T-helper 2 cell treated with Interferon-gamma antibody and Interleukin-4, amounts not matched to agents 5 μg/mL and 100 μg/mL, for 36 hours (primary cell): ENCODE measurements at places on chromosomes 12 and 14.

DNA sequence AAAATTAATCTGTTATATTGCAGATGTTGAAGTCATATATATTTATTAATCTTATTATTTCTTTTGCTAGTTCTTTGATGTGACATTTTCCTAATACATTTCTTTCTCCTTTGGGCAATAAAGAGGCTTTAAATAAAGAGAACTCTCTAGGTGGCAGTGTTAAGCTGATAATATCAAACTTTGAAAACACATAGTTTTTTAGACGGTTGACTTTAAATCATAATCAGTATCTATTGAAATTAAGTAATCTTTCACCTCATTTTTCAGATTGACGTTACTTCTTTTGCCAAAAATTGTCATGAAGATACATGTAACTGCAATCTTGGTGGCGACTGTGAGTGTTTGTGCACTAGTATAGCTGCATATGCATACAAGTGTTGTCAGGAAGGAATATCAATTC is 130.8 kb upstream of the PTPRQ start:
- no peak for DNase-seq

GRCh38 chr12:69689638-69690037 is 9.5 kb downstream of the BEST3 start:
- no peak for DNase-seq

DNA sequence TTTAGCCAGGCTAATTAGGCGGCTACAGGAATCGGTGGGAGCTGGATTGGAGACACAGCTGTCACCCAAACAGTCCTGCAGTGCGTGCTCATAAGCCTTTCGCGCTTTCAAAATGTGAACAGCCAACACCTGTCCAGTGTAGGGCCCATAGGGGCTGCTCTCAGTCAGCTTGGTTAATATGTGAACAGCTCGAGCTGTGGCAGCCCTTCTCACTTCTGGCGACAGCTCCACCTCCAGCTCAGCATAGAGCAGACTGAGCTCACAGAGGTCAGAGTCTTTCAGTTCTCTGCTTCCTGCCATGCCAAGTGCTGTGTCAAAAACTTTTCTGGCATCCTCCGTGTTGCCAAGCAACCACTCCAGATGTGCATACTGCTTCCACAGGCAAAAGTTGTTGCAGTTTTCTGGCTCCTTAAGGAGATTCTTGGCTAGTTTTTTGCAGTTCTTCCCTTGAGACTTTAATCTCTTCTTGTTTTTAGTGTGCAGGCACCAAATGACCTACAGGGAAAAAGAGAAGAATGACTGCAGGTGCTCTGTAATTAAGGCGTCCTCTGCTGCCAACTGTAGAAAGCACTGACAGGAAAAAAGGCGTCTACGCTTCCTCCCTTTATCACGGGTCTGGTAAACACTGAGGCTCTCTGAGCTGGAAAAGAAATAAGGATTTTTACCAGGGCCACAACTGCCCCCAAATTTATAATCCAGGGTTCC is 32.5 kb downstream of the PSMC1 start:
- DNase-seq, result no peak

DNA sequence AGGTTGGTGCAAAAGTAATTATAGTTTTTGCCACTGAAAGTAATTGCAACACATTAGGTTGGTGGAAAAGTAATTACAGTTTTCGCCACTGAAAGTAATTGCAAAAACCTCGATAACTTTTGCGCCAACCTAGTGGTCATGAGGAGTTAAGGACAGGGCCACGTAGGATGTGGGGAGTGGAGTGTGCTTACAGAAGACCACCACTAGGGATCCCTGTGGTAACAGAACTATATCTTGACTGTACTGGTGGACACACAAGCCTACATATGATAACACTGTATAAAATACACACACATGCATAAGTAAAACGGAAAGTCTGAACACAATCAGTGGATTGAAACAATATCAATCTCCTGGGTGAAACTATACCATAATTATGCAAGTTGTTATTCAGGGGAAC is 187.4 kb upstream of the ABCD2 start:
- DNase-seq, result no peak

DNA sequence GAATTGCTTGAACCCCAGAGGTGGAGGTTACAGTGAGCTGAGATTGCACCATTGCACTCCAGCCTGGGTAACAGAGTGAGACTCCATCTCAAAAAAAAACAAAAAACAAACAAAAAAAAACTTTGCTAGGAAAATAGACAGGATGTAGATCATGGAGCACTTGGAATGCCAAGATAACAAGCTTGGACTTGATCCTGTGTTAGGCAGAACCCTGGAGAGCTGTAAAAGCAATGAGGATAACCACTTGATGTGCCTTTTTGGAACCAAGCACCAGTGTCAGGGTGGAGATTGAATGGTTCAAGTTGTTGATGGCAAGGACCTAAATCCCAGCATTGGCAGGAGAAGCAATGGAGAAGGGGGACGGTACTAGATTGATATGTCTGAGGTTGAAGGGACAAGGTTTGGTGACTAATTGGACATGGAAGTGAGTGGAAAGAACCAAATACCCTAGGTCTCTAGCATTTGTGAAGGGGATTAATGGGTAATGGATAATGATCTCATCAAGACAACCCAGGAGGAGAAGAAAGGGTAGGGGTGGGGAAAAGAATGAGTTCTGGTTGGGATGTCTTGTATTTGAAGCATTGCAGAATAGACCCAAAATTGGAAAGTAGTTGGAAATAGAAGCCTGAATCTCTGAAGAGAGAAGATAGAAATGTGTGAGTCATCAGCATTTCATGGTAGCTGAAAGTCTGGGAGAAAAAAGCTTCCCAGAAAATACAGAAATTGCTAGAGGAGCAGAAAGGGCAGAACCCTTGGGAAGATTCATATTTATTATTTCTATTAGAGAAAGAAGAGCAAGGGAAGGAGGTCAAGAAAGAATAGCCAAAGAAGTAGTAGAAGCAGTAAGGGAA is 176.7 kb downstream of the NUAK1 start:
- no peak for DNase-seq

DNA sequence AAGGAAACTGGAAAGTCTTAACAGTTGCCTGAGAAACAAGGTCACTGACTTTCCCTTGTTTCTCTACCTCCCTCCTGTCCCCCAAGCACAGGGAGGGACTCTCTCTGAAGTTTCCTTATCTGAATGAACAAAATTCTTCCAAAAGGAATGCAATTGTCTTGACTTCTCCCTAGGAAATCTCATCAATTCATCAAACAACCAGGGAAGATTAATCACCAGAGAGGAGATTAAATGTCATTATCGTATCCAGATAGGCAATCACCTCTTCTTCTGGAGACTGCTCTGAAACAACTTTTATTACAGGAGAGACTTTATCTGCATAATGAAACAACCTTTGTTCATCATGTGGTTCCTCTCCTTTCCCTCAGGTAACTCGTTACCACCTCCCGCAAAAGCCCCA is 431.4 kb downstream of the SLC16A7 start:
- DNase-seq, result no peak

GRCh38 chr12:105018776-105019175 is 32.7 kb downstream of the NOPCHAP1 start:
- no peak for DNase-seq

- DNase-seq, result no peak
Observed at GRCh38 chr12:73629893-73630831, 907.5 kb upstream of the ATXN7L3B start.

GRCh38 chr14:54642121-54642520 is 75.2 kb downstream of the SAMD4A start:
- no peak for DNase-seq

GRCh38 chr12:83322809-83323208 is 636.1 kb downstream of the TMTC2 start:
- no peak for DNase-seq

- no peak for DNase-seq
Observed at GRCh38 chr12:130266751-130267150, 70.9 kb upstream of the PIWIL1 start.
